Hematopoietic multipotent progenitor cell treated with erythropoietin and hydrocortisone succinate and interleukin-3 and kit ligand, for 6 days (in vitro differentiated cells): ENCODE measurements at places on chromosomes 4 and X.

DNA sequence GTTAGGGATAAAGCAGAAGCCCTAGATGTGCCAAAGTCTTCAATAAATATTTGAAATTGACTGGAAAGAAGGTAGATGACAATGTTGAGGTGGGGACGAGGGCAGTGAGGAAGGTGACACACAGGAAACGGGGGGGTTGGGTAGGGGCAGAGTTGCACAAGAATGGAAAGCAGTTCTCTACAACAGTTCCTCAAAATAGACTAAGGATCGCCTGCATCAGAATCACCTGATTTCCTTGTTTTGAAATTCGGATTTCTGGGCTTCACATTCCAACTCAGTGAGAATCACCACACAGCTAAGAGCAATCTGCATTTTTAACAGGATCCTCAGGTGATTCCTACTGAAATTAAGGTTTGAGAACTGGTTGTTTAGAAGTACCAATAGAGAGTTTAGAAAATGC, 70.6 kb downstream of the ARFIP1 start:
- DNase-seq = peak; percentile 58

DNA sequence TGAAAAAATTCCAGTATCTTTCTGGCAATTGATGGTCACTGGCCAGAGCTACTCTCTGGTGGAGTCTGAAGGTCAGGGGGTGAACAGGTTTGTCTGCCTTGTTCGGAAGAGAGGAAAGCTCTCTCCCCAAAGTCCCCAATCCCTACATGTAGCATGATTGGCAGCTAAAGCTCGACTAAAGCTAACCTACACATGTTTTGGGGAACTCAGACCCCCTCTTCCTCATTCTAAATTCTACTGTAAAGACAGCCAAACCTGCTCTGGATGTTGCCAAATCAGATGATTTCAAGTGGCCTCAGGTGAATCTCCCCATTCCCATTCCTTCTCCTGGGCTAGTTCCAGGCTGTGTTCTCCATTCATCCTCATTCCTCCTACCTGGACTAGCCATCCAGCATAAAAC, 84.1 kb downstream of the MSN start:
- no peak for DNase-seq

- DNase-seq = no peak
These were observed 394.7 kb downstream of the GALNTL6 start for GRCh38 chr4:172207886-172208285.

DNA sequence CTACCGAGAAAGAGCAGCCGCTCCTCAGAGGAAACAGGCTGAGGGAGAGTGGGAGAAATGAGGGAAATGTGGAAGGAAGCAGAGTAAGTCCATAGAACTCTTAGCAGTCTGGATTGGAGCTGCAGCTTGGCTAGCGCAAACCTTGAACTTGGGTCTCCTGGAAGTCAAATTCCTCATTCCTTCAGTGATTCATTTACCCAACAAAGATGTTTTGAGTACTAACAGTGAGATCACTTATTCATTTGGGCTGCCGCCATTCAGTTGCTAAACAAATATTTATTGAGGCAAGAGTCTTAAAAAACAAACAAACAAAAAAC, 51.5 kb downstream of the SEL1L3 start:
- no peak for DNase-seq

GRCh38 chr4:175394208-175394607, 417.9 kb downstream of the GPM6A start:
- no peak for DNase-seq

- no peak for DNase-seq
These were observed 1143.4 kb downstream of the ARAP2 start for GRCh38 chr4:35100932-35101331.

DNA sequence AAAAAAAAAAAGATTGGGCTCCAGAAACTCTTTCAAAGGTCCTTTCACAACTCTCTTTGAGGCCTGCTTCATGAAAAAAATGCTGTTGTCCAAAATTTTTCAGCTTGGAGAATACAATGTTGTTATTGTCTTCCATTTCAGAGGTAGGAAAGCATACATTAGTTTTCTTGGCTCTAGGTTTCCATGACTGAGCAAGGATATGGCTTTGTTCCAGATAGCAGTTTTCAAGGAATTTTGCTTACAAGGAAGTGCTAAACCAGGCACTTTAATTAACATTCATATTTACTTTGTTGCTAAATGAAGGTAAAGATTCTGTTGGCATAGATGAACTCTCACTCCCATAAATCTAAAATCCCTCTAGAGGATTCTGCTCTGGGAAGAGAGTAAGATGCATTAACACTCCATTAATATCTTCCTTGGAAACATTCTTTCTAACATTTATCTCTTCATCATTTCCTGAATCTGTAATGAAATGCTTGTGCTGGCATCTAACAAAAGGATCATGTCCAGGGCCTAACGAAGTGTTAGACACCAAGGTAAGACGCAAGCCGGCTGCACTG, 118.4 kb downstream of the COL25A1 start:
- no peak for DNase-seq

DNA sequence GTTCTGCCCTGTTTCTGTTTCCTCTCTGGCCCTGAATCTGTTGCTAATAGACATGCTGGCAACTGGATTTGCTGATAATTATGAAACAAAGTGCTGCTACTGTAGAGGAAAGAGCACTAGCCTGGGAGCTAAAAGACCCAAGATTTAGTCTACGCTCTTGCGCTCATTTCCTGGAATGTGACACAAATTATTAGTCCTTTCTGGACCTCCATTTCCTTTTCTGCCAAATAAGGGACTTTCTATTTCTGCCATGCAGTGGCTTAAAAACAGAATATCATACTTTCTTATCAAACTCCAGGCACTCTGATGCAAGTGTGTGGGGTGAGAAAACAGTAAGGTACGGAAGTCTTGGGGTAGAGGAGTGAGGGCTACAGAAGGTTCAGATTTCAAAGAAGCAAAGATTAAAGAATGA, 48.3 kb upstream of the GPR174 start:
- peak; percentile 41 for DNase-seq

DNA sequence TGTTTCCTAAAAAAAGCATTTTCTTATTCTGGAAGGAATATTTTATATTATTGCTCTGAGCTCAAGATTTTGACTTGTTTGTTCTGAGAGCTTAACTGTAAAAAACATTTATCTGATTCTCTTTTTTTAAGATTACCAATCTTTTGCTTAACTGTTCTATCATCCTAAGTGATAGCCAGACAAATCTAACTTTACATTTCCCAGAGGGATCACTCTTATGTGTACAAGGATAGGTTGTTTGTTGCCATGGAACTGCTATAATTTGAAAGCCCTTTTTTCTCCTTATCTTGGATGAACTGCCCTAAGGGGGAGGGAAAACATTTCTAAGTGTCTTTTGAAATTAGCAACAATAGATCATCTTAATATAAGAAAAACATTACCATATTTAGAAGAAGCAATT, 494.7 kb downstream of the TRAM1L1 start:
- no peak for DNase-seq
